CD4-positive, alpha-beta T cell (primary cell): ENCODE measurements at places on chromosomes 7 and 10. TPM values are rescaled to one million over a fixed set of nuclear protein-coding genes. Genes with fewer than 3 reads are reported as not detected.

DNA sequence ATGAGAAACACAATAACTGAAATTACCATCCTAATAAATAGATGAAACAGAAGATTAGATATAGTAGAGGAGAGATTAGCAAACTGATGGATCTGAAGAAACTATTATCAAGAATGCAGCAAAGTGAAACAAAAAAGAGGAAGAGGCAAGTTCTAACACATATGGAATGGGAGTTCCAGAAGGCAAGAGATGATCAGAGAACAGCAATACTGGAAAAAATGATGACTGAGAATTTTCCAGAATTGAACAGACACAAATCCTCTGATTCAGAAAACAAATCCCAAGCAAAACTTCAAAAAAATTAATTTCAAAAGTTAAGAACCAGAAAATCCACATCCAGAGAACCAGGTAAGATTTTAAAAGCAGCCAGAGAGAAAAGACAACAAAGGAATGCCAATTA is 20.2 kb upstream of the CYREN start:
- no peak overlapping the region for H3K4me3 ChIP-seq
- H3K27me3 ChIP-seq: no peaks in the 10 kb centered on the region
- H3K36me3 ChIP-seq: peaks cover 85% of the 10 kb centered on the region
- no peaks in the 10 kb centered on the region for H3K4me1 ChIP-seq

DNA sequence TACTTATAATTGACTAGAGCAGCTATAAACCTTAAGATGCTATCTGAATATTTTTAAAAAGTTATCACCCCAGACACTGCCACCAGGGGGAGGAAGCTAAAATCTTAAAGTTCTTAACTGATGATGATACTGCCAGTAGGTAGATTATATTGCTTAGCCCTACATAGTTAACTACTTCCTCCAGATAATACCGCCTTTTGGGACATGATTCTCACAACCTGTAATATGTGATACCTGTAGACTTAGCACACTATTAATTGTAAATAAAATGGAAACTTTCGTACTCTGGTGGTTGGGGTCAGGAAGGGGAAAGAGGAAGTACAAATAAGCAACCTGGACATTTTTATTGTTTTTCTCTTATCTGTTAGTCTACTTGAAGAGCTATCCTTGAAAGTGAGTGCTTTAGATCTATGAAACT is 268.9 kb downstream of the ADK start:
- no peak overlapping the region for H3K27ac ChIP-seq
- H3K27me3 ChIP-seq: no peaks in the 10 kb centered on the region
- DNase-seq: no peak
- no peak overlapping the region for H3K4me3 ChIP-seq
- no peaks in the 10 kb centered on the region for H3K36me3 ChIP-seq

- no peak for DNase-seq
- peaks cover 52% of the 10 kb centered on the region for H3K36me3 ChIP-seq
- H3K27ac ChIP-seq: no peak overlapping the region
- no peaks in the 10 kb centered on the region for H3K27me3 ChIP-seq
Measured at GRCh38 chr10:100192350-100192749, 6.5 kb upstream of the ERLIN1 start.

DNA sequence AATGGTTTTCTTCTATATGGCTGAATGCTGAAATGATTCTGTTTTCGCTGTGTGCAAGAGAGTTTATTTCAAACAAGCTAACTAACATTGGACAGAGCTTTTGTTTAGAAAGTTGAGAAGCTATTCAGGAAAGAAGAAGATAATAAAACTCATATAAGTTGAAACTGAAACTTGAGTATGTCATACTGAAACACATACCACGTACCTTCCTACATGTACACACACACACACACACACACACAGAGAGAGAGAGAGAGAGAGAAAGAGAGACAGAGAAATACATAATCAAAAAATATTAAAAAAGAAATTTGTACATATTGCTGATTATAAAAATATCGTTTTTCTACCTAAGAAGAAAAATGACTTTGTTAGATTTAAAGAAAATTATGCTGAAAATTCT is 561.9 kb upstream of the KCND2 start:
- H3K27me3 ChIP-seq: no peaks in the 10 kb centered on the region
- no peak overlapping the region for H3K27ac ChIP-seq
- no peaks in the 10 kb centered on the region for H3K4me1 ChIP-seq
- no peak for DNase-seq

GRCh38 chr7:55144333-55145317 is 125.8 kb downstream of the EGFR start:
- no peaks in the 10 kb centered on the region for H3K4me1 ChIP-seq
- H3K27ac ChIP-seq: no peak overlapping the region
- H3K36me3 ChIP-seq: no peaks in the 10 kb centered on the region
- no peaks in the 10 kb centered on the region for H3K27me3 ChIP-seq

GRCh38 chr7:14754631-14755030 is 147.9 kb downstream of the DGKB start:
- H3K4me1 ChIP-seq: no peaks in the 10 kb centered on the region
- H3K36me3 ChIP-seq: no peaks in the 10 kb centered on the region
- H3K27me3 ChIP-seq: no peaks in the 10 kb centered on the region
- DNase-seq: no peak

- H3K27me3 ChIP-seq: no peaks in the 10 kb centered on the region
- H3K4me3 ChIP-seq: no peak overlapping the region
- H3K27ac ChIP-seq: no peak overlapping the region
- no peaks in the 10 kb centered on the region for H3K36me3 ChIP-seq
Measured at GRCh38 chr7:13702251-13702650, 287.2 kb downstream of the ETV1 start.

GRCh38 chr10:73559590-73559989 is 31.6 kb downstream of the USP54 start:
- H3K27ac ChIP-seq: no peak overlapping the region
- H3K27me3 ChIP-seq: no peaks in the 10 kb centered on the region
- no peak overlapping the region for H3K4me3 ChIP-seq
- H3K36me3 ChIP-seq: no peaks in the 10 kb centered on the region
- H3K4me1 ChIP-seq: no peaks in the 10 kb centered on the region
- no peak for DNase-seq

DNA sequence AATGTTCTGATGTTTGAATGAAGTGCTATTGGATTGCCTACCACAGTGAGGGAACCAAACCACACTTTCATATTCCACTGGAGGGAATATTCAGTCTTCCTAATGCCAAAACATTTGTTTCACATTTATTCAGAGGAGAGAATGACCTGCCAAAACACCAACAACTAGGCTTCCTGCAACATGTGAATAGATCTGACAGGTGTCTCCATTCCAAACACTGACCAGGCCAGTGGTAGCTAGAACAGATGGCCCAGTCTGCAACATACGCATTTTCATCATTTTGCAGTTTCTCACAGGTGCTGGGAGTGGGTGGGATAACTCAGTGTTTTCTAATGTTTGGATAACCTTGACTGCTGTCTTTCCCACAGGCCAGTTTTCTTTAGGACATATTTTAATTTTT is 110.0 kb downstream of the RELN start:
- H3K27ac ChIP-seq: no peak overlapping the region
- H3K4me3 ChIP-seq: no peak overlapping the region
- no peaks in the 10 kb centered on the region for H3K27me3 ChIP-seq
- DNase-seq: no peak
- H3K36me3 ChIP-seq: no peaks in the 10 kb centered on the region

DNA sequence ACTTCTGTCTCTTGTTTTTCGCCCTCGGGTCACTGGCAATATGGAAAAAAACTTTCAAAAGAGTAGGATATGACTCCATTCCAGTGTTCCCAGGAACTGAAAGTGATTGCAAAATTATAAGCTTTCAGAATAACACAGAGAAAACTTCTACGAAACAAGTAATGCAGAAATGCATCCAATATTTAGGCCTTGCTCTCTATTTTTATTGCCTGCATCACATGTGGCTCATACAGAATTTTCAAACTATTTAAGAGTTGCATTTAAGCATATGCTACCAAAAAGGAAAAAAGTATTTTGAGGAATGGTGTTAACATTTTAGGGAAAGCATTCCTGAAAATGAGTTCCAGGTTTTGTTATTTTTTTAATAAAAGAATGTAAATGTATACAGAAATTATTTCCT is 228.0 kb downstream of the CACNB2 start:
- H3K36me3 ChIP-seq: no peaks in the 10 kb centered on the region
- no peaks in the 10 kb centered on the region for H3K27me3 ChIP-seq
- no peak overlapping the region for H3K4me3 ChIP-seq
- no peak overlapping the region for H3K27ac ChIP-seq
- no peak for DNase-seq

UPK3B gene
- 1.3 TPM for total RNA-seq

BTBD16 gene
- total RNA-seq: not detected

KCNMA1 gene
- not detected for total RNA-seq

KLF14 gene
- total RNA-seq: not detected

ERVW-1 gene
- total RNA-seq: not detected

PRPS1L1 gene
- total RNA-seq: not detected

LIPJ gene
- not detected for total RNA-seq

PRR15 gene
- total RNA-seq: not detected

FAM221A gene
- 2.8 TPM for total RNA-seq
